NCI-H1436 (cell line): ENCODE measurements at places on chromosomes 7 and 10.

DNA sequence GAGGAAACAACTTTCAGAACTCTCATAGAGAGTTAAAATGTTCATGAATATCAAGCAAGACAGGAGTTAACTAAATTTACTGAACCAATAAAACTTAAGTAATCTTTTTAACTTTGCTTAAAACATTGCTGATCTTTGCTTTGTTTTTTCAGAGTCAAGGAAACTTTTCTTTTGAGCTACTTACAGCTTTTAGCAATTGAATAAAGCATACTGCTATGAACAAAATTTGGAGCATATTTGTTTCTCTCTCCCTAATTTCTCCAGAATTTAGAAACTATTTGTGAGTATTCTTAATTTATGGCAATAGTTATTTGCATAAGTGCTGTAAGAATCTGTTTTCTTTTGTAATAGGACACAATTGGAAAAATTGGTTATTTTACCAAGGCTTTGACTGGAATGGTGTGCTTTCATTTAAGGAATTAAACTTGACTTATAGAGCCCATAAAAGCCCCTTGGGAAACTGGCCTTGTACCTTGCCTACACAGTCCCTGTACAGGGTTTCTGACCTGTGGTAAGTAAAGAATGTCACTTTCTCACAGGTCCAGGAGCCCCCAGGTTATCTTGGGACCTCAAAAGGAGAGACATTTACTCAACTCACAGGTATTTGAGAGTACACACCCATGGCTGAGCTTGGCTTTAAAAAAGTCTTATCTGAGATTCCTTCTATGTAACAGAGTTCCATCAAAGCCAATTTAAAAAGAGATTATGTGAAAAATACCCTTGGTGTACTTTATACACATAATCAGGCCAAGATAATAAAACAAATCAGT lies 23.3 kb upstream of the KIAA1549 start:
- DNase-seq = no peak

DNA sequence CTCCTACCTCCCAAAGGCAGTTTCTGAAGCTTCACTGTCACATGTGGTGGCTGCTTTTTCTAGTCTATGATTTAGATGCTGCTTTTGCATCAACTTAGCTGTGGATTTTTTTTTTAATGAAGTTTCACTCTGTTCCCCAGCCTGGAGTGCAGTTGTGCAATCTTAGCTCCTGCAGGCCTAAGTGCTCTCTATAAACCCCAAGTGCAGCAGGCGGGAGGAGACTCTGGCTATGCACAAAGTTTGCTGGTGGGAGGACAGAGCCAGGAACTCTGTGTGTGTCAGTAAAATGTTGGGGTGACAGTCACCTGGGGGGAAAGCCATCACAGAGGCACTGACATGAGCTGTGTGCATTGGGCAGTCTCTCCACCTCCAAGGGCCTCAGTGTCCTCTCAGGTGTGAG lies 138.8 kb upstream of the FAM20C start:
- DNase-seq = no peak

- no peak for DNase-seq
Measured at GRCh38 chr10:110724116-110724921, 80.2 kb downstream of the RBM20 start.

- DNase-seq = no peak
Measured at GRCh38 chr7:935164-935873, 19.2 kb downstream of the ADAP1 start.

DNA sequence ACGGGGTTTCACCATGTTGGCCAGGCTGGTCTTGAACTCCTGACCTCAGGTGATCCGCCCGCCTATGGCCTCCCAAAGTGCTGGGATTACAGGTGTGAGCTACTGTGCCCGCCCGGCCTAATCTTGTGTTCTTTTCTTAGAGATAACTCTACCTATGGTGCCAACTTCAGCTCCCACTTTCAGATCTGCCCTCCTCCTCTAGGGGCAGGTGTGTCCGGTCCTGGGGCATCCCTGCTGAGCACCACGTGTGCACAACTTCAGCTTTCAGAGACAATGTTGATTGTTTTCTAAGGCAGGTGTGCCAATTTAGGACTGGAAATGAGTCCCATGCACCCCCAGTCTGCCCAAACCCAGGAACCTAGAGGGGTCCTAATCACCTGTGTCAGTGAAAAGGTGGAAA lies 18.5 kb upstream of the FXYD4 start:
- no peak for DNase-seq

GRCh38 chr7:36884351-36884750 lies 160.1 kb upstream of the AOAH start:
- no peak for DNase-seq

DNA sequence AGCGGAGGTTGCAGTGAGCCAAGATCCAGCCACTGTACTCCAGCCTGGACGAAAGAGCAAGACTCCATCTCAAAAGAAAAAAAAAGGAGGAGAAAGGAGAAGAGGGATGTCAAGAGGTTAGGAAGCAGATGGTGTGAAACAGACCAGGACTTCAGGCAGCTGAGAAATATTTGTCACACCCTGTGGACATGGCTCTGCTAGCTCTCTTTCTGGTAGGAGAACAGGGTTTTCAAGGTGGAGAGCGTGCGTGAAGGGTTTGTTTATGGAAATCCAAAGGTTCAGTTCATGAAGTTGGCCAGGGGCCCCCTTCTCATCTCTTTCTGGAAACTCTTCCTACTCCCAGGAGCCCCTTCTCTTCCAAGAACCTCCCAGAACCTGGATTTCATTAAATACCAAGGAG lies 110.8 kb upstream of the GALNT17 start:
- DNase-seq = no peak

DNA sequence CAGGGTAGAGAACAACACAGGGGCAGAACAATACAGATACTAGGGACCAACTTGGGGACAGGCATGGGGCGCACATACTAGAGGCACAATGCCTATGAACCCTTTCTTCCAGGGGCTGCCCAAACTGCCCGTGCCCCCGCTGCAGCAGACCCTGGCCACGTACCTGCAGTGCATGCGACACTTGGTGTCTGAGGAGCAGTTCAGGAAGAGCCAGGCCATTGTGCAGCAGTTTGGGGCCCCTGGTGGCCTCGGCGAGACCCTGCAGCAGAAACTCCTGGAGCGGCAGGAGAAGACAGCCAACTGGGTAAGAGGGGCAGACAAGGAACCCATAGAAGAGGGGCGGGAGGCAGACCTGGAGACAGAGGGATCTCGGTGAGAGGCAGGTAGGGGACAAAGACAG lies 5.8 kb downstream of the CHAT start:
- DNase-seq = no peak

GRCh38 chr7:4650433-4651047 lies 31.6 kb upstream of the FOXK1 start:
- DNase-seq = no peak

GRCh38 chr10:96838529-96838928 lies 6.4 kb downstream of the LCOR start:
- DNase-seq = no peak

GRCh38 chr10:50294582-50294981 lies 43.3 kb upstream of the ASAH2 start:
- DNase-seq = no peak

GRCh38 chr7:2019461-2019710 lies 213.4 kb downstream of the MAD1L1 start:
- no peak for DNase-seq

DNA sequence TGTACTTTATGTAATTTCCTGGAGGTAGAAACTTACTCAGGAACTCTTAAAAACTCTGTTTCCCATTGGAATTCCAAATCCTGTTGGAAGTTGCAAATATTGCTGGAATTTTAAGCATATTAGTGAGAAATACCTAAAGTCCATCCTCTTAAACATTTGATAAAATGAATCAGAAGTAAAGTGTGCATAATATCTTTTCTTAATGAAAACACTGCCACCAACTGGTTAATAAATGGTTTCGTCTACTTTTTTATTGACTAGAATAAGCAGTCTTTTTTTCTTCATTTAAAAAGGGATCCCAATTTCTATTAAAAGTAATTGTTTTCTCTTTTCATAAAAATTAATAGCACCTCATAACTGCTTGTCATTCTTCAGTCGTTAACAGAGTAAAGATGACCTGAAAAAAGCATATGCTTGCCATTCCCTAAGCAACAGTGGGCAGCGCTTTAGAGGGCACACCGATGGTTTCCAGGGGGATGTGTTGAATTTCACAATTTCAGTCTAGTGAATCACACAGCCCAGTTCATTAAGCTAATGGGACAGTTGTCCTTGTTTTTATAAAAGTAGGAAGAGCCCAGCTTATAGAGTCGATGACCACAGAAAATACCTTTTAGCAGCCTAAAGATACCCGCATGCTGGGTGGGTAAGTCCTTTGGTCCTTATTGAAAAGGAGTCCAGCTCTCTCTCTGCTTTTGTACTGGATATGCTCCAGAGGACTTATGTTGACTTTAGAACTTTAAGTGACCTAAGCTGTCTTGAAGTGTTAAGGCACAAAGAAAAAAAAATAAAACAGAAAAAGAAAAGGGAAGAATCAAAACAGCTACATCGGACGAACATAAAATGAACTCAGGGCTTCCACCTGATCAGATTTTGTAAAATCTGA lies 28.5 kb downstream of the NPS start:
- no peak for DNase-seq

GRCh38 chr7:100373261-100373831 lies at the start of gene PILRA:
PILRA (plus strand) TSS chr7:100373487; CDS start chr7:100373657, 170 bp downstream.
- DNase-seq = no peak

- no peak for DNase-seq
Measured at GRCh38 chr10:22992075-22992474, 64.2 kb downstream of the ARMC3 start.

DNA sequence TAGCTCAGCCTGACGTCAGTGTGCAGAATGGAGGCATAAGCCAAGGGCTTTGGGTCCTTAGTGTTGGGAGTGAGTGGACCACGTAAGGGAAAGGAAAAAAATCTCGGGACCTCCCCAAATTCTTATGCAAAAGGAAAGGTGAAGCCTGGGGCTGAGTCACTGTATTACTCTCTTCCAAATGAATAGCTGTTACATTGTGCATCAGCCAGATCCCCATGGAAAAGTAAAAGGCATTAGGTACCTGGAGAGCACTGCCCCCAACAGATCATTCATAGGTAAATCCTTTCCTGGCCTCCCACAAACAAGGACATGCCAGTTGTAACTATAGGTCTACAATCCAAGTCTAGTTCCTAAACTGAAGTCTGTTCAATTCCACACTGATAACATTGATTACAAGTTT lies 170.5 kb downstream of the C1GALT1 start:
- DNase-seq = no peak

DNA sequence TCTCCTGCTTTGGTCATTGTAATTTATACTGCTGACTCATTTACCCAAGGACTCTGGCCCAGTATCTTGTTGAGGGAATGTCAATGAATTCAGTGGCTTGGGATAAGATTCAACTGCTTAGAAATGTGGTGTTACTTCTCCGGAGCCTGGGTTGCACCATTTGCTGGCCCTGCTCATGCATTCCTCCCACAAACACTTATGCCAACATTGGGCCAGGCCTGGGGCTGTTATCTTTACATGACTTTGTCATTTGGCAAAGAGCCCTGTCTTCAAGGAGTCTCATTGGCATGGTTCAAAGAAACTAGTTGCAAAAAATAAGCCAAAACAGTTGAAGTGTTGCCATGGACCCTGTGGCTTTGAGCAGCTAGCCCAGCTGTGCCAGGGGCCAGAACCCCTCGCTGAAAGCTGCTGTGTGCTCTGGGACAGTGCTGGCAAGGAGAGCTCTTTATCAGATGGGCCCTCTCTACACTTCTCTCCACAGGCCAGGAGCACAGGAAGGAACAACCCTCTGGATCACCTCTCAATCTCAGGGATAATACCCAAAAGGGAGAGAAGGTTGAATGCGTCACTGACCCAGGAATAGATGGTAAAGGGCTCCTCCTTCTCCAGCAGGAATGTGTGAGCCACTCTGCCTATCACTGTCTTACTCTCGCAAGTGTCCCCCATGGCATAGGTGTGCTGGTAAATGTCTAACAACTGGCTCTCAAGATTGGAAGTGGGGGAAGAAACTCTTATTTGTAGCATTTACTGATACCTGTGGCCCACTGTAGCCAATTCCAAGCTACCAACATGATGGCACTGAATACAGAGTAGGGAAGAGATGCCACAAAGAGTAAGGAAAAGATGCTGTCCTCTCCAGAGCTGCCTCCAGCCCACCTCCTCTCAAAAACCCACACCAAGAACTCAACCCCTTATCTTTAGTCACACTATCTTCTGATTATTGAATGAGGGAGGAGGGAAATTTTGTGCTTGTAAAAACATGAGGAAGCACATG lies 23.5 kb upstream of the PDE1C start:
- DNase-seq = no peak

DNA sequence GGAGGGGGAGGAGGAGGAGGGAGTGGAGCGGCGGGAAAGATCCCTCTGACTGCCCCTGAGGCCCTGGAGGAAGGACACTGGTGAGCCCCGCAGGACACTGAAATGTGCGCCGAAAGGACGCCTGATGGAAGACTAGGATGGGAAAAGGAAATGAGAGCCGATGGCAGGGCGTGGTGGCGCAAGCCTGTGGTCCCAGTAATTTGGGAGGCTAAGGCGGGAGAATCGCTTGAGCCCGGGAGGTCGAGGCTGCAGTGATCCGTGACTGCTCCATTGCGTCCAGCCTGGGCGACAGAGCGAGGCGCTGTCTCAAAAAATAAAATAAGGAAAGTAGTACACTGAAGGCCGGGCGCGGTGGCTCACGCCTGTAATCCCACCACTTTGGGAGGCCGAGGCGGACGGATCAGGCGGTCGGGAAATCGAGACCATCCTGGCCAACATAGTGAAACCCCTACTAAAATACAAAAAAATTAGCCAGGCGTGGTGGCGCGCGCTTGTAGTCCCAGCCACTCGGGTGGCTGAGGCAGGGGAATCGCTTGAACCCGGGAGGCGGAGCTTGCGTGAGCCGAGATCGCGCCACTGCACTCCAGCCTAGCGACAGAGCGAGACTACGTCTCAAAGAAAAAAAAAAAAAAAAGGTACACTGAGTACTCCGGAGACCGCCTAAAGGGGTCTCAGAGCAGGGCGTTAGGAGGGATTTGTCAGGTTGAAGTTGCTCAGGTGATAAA lies 561 bp upstream of the HNRNPF start:
- DNase-seq = peak; percentile 56

GRCh38 chr7:95001815-95002561 lies 94.6 kb downstream of the PPP1R9A start:
- DNase-seq = no peak

- no peak for DNase-seq
Measured at GRCh38 chr10:131024259-131025131, 287.0 kb downstream of the TCERG1L start.

GRCh38 chr10:77909021-77909748 lies 17.4 kb downstream of the DLG5 start:
- no peak for DNase-seq

- DNase-seq = no peak
Measured at GRCh38 chr10:11742009-11742778, at the start of gene ECHDC3. ECHDC3 (plus strand) TSS chr10:11742382; CDS start chr10:11742577, 195 bp downstream.
